ENCODE measurements at places on chromosomes 12 and 14. TPM values are rescaled to one million over a fixed set of nuclear protein-coding genes. Genes with fewer than 3 reads are reported as not detected.
A peak's percentile ranks its signal among the peaks of the same experiment; 100 is the strongest.

HOXC6 gene
- total RNA-seq: 2.2 TPM

DNA sequence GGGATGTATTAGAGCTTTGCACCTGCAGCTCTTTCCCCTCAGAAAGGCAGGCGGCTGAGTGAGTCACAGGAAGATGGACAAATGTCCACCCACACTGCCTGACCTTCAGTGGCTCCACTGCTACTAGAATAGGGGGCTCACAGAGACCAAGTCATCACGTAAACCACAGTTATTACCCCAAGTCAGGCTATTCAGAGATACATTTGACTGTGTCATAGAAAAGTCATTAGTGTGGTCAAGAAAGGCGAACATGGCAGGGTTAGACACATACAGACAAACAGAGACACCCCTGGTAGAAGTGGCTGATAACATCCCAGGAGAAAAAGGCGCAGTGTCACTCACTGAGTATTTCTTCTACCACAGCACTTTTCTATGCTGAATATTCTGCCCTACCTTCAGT, 36.0 kb downstream of the GCH1 start:
- H3K36me3 ChIP-seq: no peaks in the 10 kb centered on the region
- no peak overlapping the region for H3K4me3 ChIP-seq
- no peak for DNase-seq
- H3K27me3 ChIP-seq: no peaks in the 10 kb centered on the region

NEUROD4 gene
- not detected for total RNA-seq

DNA sequence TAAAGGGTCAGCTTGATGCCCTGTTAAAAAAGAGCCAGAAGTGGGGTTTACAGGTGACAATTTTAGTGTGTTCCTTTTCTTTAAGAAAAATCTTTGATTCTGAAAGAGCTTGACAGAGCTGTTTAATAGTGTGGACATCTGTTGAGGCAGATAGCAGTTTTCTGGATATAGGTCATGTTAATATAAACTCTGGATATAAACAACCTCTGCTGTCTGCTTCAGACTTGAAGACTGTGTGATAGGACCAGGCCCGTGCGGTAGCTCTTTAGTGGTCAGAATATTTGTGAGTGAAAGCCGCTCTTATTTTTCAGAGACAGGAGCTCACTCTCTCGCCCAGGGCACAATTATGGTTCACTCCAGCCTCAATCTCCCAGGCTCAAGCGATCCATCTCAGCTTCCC, 439.9 kb upstream of the RGS6 start:
- no peaks in the 10 kb centered on the region for H3K4me1 ChIP-seq
- no peak overlapping the region for H3K27ac ChIP-seq
- H3K36me3 ChIP-seq: no peaks in the 10 kb centered on the region
- no peak overlapping the region for H3K4me3 ChIP-seq
- no peaks in the 10 kb centered on the region for H3K27me3 ChIP-seq
- DNase-seq: no peak

TXNDC16 gene
- 7.9 TPM for total RNA-seq

- H3K36me3 ChIP-seq: no peaks in the 10 kb centered on the region
- H3K4me3 ChIP-seq: peak overlapping the region; percentile 94
- peak; percentile 20 for DNase-seq
- H3K4me1 ChIP-seq: no peaks in the 10 kb centered on the region
- no peaks in the 10 kb centered on the region for H3K27me3 ChIP-seq
- H3K27ac ChIP-seq: peak overlapping the region; percentile 59
Measured at GRCh38 chr12:65277994-65278575, 398 bp upstream of the MSRB3 start.

DNA sequence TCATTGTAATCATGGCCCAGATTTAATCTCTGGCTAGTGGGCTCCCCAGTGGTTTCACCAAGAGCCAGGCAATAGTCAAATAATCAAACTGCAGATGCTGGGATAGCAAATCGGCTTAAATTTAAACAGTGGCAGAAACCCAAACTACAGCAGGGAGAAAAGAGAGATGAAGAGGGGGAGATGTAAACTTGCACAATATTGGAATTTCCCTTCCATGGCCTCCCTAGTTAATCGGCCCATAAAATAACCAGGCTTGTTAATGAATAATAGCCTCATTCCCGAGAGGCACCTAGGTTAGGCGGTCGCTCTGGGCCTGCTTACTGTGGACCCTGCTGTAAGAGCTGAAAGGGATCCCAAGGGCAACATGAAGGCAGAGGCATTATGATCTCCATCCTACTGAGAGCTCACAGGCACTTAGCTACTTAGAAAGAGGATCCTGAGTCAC, 116.2 kb downstream of the NUAK1 start:
- DNase-seq: no peak
- H3K4me1 ChIP-seq: no peaks in the 10 kb centered on the region
- H3K27me3 ChIP-seq: no peaks in the 10 kb centered on the region
- no peaks in the 10 kb centered on the region for H3K36me3 ChIP-seq

GRCh38 chr14:23568021-23568599, 519 bp upstream of the AP1G2 start:
- H3K27ac ChIP-seq: no peak overlapping the region
- H3K4me3 ChIP-seq: no peak overlapping the region
- H3K4me1 ChIP-seq: no peaks in the 10 kb centered on the region
- no peaks in the 10 kb centered on the region for H3K36me3 ChIP-seq
- peaks cover 45% of the 10 kb centered on the region for H3K27me3 ChIP-seq
- no peak for DNase-seq

DNA sequence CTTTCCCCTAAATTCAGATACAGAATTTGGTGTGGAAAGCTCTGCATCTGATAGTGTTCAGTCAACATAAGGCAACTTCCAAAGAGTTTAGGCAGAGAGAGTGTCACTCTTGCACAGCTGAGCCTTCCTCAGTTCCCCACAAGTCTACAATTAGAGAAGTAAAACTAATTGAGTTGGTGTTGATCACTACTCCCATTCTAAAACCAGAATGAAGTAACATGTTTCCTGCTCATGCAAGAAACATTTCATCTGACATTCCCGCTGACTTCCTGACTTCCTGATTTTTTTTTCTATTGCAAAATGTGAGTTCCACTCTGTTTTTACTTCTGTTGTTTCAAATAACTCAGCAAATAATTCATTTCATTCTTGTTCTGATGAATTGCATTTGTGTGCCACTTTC, 271.0 kb downstream of the ALG10B start:
- no peak overlapping the region for H3K4me3 ChIP-seq
- no peak overlapping the region for H3K27ac ChIP-seq
- no peaks in the 10 kb centered on the region for H3K27me3 ChIP-seq
- H3K4me1 ChIP-seq: no peaks in the 10 kb centered on the region
- no peaks in the 10 kb centered on the region for H3K36me3 ChIP-seq
- no peak for DNase-seq

- no peak for DNase-seq
- H3K36me3 ChIP-seq: no peaks in the 10 kb centered on the region
- peaks cover 46% of the 10 kb centered on the region for H3K4me1 ChIP-seq
- no peak overlapping the region for H3K27ac ChIP-seq
Measured at GRCh38 chr12:13369474-13370056, 173.0 kb downstream of the EMP1 start.

DNA sequence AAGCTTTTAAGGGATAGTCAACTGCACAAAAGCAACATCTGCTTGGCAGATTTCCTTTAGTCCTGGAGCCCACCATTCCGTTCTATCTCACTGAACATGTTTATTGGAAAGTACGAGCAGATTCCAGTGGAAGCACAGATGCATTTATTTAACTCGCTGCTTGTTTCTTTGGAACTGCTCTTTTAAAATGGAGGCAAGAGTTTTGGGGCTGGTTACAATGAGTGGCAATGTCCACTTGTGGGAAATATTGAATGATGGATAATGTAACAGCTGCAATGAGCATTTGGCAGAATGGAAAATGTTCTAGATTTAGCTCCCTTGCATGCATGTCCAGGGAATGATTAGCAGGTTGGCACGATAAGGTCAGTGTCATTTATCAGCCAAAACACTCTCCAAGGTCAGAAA, 163.0 kb downstream of the ATP23 start:
- DNase-seq: peak; percentile 48
- no peaks in the 10 kb centered on the region for H3K36me3 ChIP-seq
- H3K27me3 ChIP-seq: no peaks in the 10 kb centered on the region
- no peak overlapping the region for H3K27ac ChIP-seq
- H3K4me3 ChIP-seq: no peak overlapping the region

DNA sequence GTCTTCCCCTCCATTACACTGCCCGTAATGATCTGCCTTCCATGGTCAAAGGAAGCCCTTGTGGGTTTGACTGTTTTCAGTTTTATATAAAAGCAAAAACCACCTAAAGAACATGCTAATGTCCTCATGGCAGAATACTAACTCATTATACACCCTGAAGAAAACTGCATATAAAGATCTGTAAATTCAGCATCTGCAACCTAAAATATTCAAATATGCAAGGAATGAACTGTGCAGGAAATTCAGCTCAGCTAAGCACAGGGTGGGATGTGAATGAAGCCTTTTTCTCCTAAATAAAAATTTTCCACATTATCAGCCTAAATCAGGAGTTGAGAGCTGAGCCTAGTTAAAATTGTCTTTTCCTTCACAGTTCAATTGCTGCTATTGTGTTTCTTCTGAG, 128.1 kb downstream of the NRXN3 start:
- H3K27ac ChIP-seq: no peak overlapping the region
- no peaks in the 10 kb centered on the region for H3K4me1 ChIP-seq
- no peak overlapping the region for H3K4me3 ChIP-seq
- no peaks in the 10 kb centered on the region for H3K27me3 ChIP-seq
- H3K36me3 ChIP-seq: no peaks in the 10 kb centered on the region

Data from SJCRH30 (cell line).